Stimulated activated CD4-positive, alpha-beta T cell treated with anti-CD3 and anti-CD28 coated beads, Interleukin-1b, Interleukin-23, amount 100 ng/mL, for 24 hours (primary cell): ENCODE measurements at places on chromosomes 7 and 10.

DNA sequence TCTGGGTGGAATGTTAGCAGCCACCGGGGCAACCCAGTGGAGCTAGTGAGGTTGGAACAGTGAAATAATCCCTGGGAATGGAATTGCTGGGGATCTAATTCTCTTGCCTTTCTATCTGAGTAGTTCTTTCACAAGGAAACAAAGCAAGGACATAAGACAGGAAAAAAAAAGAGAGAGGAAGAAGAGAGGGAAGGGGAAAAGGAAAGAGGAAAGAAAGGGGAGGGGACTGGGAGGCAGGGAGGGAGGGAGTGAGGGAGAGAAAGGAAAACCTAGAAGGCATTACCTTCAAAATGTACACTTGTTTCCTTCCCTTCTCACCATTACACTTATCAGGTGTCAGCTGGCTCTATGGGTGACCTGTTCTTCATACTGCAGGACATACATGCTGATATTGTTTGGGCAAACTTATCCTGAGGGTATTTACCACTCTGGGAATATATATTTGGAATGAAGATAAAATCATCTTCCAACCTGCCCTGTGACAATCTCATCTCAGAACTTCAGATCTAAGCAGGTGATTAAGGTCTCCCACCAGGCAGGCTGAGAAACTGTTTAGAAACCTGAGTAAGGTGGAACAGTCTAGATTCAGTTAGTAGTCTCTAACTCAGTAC lies 50.0 kb upstream of the KCNIP2 start:
- no peak for DNase-seq

- no peak for DNase-seq
These were observed 6.5 kb upstream of the HERPUD2 start for GRCh38 chr7:35701287-35701900.

DNA sequence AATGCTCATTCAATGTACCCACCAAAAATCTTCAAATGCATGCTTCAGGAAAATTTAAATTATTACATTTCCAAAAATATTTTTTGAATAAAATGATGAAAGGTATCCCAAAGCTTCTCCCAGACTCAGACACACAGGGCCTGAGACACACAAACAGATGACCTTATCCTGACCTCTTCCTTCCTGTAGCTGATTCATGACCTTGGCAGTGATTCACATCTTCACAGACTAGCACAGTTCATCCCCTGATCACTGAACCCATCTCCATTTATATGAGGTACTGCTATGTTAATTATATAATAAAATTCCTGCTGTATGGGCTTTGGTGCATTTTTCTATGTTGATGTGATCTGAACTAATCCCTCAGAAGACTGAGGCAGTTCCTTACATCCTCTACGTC lies 265.0 kb upstream of the GLI3 start:
- no peak for DNase-seq

DNA sequence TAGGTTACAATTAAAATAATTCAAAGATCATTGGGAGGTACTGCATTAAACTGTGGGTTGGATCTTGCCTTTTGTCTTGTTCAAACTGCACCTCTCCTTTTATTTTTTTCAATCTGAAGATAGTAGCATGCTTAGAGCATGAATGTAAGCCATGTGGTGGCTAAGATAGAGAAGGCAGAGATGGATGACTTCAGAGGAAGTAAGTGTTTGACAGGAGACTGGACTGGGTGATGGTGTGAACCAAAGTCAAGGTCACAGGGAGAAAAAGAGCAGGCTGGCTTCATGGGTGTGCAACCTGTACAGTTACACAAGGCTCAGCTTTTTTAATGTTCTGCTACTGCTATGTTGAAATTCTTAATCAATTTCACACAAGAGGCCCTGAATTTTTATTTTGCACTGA lies 85.6 kb downstream of the ZEB1 start:
- DNase-seq = no peak
